ENCODE measurements at places on chromosomes 2 and 18.

- peak; percentile 14 for DNase-seq
Observed at GRCh38 chr2:147630585-147630984, 214.2 kb upstream of the ACVR2A start.

DNA sequence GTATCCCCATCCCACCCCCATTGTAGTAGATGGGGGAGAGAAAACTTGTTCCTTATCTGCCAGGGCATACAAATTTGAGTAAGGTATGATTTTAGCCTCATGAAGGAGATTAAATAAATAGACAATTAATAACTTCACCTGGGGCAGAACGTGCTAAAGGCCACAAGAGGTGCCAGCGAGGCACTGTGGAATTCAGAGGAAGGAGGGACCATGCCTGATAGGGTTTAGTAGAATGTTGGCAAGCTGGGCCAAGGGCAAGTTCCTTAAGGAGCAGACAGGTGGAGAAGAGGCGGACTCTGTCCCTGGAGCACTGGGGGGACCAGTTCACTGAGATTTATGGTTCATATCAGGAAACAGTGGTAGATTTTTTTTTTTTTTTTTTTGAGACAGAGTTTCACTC lies 22.5 kb downstream of the STAMBP start:
- no peak for DNase-seq

GRCh38 chr2:1162768-1163584 lies 212.3 kb downstream of the SNTG2 start:
- peak; percentile 9 for DNase-seq

GRCh38 chr2:81235601-81236000 lies 931.0 kb upstream of the LRRTM1 start:
- DNase-seq: no peak

DNA sequence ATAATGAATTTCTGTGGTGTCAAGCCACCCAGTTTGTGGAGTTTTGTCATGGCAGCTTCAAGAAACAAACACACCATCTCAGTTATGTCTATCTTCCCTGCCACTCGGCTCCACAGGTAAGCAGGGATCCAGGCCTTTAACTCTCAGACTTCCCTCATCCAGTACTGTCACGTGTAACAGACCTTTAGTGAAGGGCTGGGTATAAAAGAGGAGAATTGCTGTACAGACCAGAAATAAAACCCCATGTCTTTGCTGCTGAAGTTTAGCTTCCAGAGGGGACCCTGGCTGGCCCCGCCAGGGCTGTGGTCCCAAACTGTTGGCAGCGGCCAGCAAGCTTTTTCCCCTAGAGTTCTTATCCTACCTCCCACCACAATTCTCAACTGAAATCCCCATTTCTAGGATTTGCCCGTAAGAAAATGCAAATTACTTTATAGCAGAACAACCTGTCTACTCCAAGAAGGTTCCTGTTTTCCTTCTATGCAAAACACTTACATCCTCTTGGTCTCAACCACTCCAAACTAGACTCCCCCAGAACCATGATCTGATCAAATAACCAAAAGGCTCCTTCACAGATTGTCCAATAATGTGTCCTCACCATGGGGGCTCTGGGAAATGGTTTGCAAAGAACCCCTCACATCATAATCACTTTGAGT lies 438.0 kb upstream of the ID2 start:
- no peak for DNase-seq

GRCh38 chr2:29033172-29033571 lies 41.2 kb downstream of the PCARE start:
- no peak for DNase-seq

- peak; percentile 19 for DNase-seq
Observed at GRCh38 chr2:224039080-224039769, at the start of gene SERPINE2. SERPINE2 (minus strand) TSS chr2:224039286; CDS start chr2:224001900, 37,386 bp downstream.

DNA sequence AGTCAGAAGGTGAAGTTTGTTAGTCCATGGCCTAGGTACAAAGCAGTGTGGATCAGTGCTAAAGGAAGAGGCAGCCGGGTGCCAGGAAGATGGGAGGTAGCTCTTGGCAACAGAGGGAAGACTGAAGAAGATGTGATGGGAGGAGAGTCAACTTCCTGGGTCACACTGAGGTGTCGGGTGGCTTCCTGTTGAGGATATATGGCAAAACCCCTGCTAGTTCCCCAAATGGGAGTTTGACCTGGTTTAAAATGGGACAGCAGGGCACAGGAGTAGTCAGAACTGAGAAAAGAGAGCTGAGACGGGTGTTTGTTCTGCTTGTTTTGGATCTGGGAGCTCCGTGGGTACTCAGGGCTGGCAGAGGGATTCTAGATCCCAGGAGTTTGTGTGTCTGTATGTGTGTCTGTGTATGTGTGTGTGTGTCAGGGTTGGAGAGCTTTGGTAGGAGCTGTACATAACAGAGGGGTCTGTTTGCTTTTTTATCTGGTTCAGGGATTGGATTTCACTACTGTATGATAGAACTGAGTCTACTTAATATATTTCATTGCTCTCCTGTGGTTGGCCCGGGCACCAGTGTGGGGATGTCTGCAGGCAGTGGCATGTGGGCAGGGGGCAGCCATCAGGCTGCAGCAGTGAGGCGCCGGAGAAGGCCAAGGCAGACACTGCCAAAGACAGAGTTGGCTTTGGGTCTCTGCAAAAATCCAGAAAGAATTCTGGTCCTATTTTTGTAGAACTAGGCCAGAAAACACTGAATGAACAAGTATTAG lies 17.1 kb downstream of the MXD1 start:
- no peak for DNase-seq

DNA sequence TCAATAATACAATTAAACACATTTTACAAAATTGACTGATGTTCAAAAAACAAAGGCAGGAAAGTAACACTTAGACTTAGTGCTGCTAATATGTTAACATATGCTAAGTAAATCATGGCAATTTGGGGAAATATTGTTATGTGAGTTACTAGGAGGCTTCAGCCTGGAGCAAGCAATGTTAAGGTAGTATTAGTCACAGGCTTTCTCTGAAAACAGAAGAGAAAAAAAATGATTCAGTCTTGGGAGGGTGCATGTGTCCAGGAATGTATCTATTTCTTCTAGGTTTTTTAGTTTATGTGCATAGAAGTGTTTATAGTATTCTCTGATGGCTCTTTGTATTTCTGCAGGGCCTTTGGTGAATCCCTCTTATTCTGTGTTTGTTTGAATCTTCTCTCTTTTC lies 345.8 kb upstream of the TFPI start:
- DNase-seq: no peak

- no peak for DNase-seq
Observed at GRCh38 chr2:236557306-236558030, 12.2 kb upstream of the ACKR3 start.

- no peak for DNase-seq
Observed at GRCh38 chr2:105248316-105249070, 7.0 kb downstream of the GPR45 start.

- no peak for DNase-seq
Observed at GRCh38 chr18:58512648-58513588, 116.0 kb downstream of the ALPK2 start.

DNA sequence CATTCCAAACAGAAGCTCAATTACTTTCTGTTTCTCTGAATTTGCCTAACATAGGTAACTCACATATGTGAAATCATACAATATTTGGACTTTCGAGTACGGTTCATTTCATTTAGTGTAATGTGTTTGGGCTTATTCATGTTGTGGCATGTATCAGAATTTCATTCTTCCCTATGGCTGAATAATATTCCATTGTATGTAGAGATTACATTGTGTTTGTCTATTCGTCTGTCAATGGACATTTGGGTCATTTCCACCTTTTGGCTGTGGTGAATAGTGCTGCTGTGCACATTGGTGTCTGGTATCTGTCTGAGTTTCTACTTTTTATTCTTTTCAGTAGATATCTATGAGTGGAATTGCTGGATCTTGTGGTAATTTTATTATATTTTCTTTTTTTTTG lies 43.9 kb downstream of the LBH start:
- DNase-seq: no peak

DNA sequence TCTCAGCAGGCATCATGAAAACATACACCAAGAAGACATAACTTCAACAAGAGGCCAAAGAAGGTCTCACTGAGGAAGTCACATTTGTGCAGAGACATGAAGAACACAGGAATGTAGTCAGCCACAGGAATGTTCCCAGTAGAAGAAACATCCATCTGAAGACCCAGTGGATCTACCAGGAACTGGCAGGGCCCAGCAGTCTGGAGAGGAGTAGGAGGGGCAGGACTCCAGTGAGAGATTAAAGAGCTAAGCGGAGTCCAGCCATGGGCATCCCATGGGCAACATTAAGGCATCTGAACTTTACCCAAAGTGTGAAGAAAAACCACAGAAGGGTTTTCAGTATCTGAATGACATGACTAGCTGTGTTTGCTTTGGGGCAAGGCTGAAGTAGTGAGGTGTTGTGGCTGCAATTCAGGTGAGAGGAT lies 103.1 kb downstream of the UPP2 start:
- no peak for DNase-seq

DNA sequence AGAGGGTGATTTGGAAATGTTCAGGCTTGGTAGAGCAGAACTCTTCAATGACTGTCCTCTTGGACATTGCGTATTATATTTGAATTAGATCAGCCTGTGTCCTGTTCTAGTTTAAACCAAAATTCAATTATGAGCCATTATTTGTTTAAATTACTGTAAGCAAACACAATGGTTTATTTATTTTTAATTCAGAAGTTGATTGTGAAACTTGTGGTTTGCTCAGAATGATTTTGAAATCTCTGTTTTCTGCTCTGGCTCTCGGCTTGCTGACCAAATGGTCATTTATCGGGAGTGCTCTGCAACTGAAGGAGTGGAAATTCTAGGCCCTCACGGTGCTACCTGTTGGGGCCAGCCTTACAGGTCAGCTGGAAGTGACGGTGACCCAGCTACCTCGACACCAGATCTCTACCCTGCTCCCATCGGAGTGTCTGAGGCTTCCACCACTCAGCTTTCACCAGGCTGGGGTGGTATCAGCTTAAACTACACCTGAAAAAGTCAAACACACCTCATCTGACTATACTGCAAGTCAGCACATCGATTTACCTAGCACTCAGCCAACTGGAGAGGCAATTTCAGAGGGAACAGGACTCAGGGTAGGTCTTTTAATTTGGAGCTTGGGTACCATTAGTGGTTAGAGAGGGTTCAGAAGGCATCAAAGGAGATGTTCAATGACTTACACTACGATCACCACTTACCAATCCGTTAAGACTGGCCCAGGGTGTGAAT lies 36.8 kb upstream of the GPD2 start:
- DNase-seq: no peak

DNA sequence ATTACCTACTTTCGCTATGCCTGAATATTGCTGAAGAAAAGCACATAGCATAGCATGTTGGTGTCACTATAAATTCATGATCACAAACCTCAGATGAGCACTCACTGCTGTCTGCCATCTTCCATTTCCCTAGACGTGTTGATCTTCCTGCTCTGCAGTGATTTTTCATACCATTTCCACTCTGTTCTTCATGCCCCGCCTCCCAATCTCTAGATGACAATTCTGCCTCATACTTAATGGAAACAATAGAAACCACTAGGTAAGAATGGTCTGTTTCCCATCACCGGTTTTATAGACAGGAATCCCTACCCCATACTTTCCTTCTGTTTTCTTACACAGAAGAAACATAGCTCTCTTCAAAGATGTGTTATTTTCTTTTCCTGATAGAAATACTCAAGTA lies 63.8 kb downstream of the PIK3C3 start:
- DNase-seq: no peak

DNA sequence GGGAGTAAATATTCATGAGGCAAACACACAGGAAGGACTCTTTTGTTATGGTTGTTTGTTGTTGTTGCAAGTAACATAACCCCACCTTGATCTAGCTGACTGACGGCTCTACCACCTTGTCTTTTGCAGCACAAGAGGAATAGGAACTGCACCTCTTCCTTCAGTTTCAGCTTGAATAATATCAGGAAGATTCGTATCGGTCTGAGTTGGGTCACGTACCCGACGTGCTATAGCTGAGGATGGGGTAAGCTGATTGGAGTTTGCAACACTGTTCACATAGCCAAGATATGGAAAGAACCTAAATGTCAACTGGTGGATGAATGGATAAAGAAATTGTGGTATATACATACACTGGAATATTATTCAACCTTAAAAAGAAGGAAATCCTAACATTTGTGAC lies 14.5 kb upstream of the IL1RN start:
- DNase-seq: no peak

- no peak for DNase-seq
Observed at GRCh38 chr2:7007846-7008741, 90.9 kb downstream of the RNF144A start.

DNA sequence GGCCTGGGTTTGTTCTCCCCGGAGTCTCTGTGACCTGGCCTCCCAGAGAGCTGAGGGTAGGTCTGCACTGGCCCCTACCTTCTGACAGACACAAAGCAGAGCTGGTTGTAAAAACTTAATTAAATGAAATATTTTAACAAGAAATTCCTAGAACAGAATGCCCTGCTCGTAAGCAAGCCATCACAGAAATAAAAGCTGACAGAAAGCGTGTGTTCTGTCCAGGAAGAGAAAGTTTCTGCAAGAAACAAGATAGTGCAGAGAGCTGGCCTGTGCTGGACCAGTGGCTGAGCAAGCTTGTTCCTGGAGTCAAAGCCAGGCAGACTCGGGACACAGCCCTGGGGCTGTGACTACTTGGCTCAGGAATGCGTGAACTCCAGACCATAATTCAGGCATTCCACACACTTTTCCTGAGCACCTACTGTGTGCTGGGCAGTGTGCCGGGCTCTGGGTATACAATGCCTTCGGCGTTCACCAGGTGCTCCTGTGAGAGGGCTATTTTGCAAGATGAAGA lies 51.6 kb downstream of the APOB start:
- DNase-seq: no peak

DNA sequence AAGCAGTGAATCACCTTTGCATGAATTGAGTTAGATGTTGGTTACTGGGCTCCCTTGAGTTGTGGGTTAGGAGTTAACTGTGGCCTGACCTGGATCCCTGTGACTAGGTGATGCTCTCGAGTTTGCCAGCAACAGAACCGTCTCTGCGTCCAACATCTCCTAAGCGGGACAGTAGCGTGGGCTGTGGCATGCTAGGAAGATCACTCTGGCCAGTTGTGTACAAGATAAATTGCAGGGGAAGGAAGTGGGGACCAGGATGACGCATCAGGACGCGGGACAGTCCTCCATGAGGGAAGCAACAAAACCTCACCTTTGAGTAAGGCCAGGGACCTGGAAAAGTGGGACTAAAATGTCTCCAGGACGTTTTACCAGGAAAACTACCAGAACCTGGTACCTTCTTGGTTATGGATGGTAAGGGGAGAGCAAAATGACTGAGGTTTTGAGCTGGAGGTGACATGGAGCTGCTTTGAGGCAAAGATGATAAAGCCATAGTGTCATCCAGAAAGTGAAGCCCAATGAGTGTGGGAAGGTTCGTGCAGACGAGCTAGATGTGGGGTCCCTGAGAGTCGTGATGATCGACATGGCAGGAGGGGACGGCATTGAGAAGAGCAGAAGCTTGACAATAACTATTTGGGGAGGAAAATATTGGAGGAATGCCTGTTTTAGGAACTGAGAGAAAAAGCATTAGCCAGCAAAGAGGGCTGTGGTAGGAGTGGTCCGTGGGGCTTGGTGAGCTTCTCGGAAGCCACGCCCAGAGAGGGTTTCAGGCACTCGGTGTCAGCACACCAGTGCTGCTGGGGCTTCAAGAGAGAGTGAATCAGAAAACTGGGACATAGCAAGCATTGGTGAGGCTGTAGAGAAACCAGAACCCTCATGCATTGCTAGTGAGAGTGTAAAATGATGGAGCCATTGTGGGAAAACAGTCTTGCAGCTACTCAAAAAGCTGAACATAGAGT lies 95.1 kb downstream of the SMAD7 start:
- DNase-seq: no peak

Measured in activated CD4-positive, alpha-beta T cell treated with anti-CD3 and anti-CD28 coated beads, Interleukin-2, amount 50 U/mL, for 24 hours (primary cell).